ENCODE measurements at places on chromosomes 3 and 15. TPM values are rescaled to one million over a fixed set of nuclear protein-coding genes. Genes with fewer than 3 reads are reported as not detected.

Gene RLBP1
- total RNA-seq = not detected

Gene NDN
- not detected for total RNA-seq

Gene PARP6
- total RNA-seq = 65.9 TPM

Gene SYNM
- 2.4 TPM for total RNA-seq

Gene SRGAP3
- total RNA-seq = 12.9 TPM

Gene BCHE
- total RNA-seq = not detected

Gene INSYN1
- not detected for total RNA-seq

Gene GPR87
- 9.0 TPM for total RNA-seq

Gene SUSD5
- total RNA-seq = 0.35 TPM

Gene HHLA2
- total RNA-seq = not detected

GRCh38 chr3:111797171-111797615 lies 61.9 kb upstream of the PHLDB2 start:
- DNase-seq = no peak

DNA sequence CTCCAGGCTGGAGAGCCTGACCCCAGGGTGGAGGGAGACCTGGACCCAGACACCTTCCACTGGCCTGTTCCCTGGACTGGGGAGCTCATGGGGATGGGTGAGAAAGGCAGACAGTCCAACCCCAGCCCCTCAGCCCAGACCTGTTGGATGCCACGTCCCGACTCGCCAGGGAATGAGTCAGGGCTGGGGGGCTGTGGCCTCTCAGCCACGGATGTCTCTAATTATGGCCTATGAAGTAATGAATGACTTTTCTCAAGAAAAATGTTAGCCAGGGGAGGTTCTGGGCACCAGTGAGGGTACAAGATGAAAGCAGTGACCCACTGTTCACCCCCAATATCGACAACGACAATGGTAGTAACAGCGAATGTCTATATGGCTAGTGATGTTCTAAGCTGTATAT lies 107.0 kb upstream of the RPL32 start:
- no peak for DNase-seq

GRCh38 chr3:6326771-6327170 lies 534.1 kb upstream of the GRM7 start:
- DNase-seq = no peak

- no peak for DNase-seq
These were observed 15.8 kb upstream of the SLC6A1 start for GRCh38 chr3:10976770-10977169.

DNA sequence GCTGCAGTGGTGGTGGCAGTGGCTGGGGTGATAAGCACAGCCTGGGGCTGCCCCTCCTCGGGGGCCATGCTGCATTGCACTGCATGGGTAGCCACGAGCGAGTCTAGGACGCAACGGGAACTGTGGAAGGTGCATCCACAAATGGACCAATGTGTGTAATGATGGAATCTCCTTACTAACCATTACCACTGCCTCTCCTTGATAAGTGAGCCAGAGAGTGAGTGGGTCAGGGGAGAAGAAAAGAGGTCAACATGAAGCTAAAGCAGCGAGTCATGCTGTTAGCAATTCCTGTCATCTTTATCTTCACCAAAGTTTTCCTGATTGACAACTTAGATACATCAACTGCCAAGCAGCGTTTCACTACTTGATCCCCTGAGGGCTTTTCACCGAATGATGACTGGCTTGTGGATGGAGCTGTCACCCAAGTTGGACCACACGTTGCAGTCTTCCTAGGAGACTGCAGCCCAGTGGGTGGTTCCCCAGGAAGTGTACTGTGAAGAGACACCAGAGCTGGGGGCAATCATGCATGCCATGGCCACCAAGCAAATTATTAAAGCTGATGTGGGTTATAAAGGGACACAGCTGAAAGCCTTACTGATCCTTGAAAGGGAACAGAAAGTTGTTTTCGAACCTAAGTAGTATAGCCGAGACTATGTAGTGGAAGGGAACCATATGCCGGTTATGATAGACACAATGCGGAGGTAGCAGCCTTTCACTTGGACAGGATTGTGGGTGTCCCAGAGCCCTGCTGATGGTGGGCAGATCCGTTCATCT lies 20.6 kb downstream of the SAMD7 start:
- DNase-seq = no peak

GRCh38 chr3:138042043-138042442 lies 32.1 kb downstream of the CLDN18 start:
- no peak for DNase-seq

DNA sequence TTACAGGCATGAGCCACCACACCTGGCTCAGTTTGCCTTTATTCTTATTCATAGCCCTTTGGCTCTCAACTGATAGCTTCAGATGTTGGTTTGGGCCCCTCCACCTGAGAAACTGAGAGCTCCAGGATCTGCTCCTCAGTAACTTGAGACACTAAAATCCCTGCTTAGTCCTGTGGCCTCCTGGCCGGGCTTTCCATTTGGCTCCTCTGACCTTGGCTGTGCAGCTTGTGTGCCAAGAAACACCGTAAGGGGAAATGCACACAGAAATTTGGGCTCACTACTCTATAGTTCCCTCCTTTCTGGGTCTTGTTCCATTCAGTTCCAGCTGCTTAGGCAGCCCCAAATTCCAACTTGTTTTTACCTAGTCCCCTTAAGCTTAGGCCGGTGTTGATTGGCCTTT lies 24.9 kb downstream of the NIPA2 start:
- no peak for DNase-seq

DNA sequence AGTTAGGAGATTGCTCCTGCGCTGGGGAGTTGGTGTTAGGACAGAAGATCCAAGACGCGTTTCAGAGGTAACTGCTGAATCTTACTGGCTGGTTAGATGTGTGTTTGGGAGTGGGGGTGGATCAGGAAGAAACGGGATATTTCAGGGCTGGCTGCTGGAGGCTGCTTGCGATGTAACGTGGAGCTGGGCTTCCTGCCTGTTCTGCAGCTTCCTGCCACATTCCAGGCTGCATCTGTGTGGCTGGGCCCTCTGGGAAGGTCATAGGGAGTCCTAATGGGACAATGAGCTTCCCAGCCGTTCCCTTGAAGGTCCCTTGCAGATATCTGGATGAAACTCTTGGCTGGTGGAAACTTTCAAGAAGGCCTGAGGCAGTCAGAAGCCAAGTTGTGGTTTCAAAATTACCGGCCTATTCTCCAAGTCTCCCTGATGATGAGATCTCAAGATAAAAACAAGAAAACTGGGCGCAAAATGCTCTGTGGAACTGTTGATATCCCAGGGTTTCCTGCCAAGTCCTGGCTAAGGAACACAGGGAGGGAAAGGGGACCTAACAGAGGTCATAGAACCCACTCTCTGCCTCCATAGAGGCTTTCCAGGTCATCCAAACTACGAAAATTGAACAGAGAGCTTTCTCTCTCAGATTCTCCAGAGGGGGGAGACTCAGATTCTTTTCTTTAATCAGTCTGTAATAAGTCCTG lies 67.0 kb downstream of the NOX5 start:
- DNase-seq = peak; percentile 44

DNA sequence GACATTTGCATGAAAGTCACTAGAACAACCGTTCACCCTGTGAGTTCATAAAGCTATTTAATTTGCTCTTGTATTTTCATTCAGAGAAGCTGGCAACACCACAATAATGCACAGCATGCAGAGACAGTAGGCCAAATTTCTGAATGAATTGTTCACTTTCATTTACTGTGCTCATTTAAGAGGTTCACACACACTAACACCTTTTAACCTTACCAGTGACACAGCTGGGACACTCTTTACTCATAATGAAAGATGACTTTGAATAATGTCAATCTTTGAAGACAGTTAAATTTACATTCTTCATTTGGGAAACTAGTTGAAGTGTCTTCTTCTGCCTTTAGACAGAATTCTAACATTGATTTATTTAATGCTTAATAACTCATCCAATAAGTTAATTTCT lies 95.7 kb downstream of the ROBO1 start:
- no peak for DNase-seq

DNA sequence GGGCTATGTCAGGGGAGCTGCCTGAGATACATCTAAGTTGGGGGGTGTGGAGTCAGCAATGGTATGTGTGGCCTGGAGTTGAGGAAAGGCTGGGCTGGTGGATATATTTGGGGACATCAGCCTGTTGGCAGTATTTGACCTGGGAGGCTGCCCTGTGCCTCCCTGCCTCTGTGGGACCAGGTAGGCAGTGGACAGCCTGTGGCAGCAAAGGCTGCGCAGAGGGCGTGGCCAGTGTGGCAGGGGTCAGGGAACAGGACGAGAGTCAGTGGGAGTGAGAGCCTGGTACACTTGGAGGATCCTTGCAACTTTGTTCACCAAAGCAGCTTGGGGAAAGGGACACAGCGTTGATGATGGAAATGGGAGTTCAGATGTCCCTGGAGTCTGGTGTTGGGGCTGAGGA lies 15.0 kb downstream of the TEX264 start:
- DNase-seq = no peak

GRCh38 chr15:52246686-52247431 lies 48.7 kb downstream of the MYO5C start:
- DNase-seq = no peak

GRCh38 chr15:96234109-96234892 lies 96.2 kb upstream of the NR2F2 start:
- no peak for DNase-seq

- no peak for DNase-seq
These were observed 15.3 kb downstream of the SYNM start for GRCh38 chr15:99120050-99120777.

DNA sequence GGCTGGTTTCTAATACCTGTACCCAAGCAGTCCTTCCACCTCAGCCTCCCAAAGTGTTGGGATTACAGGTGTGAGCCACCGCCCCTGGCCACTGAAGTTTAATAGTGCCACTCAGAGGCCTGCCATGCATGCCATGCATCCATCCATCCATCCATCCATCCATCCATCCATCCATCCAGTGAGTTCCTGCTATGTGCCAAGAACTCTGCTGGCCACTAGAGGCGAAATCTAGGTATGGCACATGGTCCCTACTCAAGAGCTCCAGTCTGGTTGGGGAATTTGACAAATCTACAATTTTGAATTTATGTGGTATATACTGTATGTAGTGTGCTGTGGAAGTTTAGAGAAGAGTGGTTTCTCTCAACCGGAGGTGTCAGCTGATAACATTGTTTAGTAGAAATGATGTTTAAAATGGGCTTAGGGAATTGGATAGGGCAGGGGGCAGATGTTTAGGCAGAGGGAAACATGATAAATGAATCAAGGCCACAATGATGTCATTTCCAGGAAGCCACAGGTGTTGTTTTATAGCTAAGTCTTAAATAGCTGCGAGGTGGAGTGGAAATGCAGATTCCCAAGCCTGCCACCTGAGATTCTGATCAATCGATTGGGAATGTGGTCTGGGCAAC lies 384.4 kb upstream of the C2CD4B start:
- peak; percentile 19 for DNase-seq

GRCh38 chr3:118171236-118171852 lies 863.3 kb downstream of the IGSF11 start:
- DNase-seq = no peak

GRCh38 chr3:55402886-55403609 lies 84.1 kb downstream of the WNT5A start:
- peak; percentile 10 for DNase-seq

GRCh38 chr3:52397676-52398399 lies 47.1 kb downstream of the SEMA3G start:
- DNase-seq = no peak

- DNase-seq = peak; percentile 88
These were observed 30.4 kb upstream of the ALDH1A3 start for GRCh38 chr15:100849021-100849854.

- no peak for DNase-seq
These were observed 14.9 kb downstream of the C3orf33 start for GRCh38 chr3:155791190-155791589.

- DNase-seq = no peak
These were observed 141.8 kb downstream of the THSD4 start for GRCh38 chr15:71256934-71257664.

GRCh38 chr3:176633511-176633910 lies 563.8 kb downstream of the TBL1XR1 start:
- DNase-seq = no peak

DNA sequence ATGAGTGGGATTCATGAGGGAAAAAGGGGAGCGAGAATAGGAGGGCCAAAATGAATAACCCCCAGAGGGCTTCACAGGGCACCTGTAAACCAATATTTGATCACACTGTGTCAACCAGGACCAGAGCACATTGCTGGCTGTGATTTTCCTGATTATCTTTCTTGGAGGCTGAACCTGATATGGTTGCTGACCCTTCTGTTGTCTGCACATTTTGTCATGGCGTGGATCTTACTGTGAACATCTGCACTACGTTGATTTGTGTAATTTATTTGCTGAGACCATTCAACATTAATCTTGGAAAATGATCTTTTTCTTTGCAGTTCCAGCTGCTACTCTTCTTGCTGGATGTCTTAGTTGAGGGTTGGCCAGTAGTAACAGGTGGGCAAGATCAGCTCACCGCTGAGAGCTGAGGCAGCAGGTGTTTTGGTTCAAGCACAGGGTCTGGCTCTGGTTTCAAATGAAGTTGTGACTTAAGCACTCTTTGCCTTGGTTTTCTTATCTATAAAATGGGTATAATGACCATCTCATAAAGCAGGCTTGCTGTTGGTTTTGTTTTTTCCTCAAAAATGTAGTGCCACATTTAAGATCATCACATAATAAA lies 61.2 kb downstream of the ARHGEF26 start:
- no peak for DNase-seq

DNA sequence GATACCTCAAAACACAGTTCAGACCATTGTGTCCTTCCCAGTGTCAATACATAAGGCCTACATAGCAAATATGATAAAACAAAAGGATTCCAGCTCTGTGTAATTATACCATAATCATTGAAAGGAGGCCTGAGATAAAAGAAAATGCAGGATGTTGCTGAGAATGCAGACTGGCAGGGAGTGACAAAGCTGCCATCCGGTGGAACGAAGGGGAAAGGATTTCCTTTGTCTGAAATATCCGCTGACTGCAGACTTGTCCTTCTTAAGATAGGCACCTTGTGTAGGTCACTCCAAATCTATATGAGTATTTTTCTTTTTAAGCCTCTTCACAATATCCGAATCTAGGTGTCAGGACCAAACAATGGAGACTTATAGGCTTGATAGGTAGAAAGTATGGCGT lies 108.0 kb downstream of the KCNH8 start:
- no peak for DNase-seq

GRCh38 chr15:33066584-33066983 lies 127.9 kb downstream of the FMN1 start:
- DNase-seq = peak; percentile 9

GRCh38 chr3:101963902-101964362 lies 114.6 kb downstream of the NFKBIZ start:
- DNase-seq = peak; percentile 47

GRCh38 chr3:54188176-54188791 lies 65.9 kb downstream of the CACNA2D3 start:
- DNase-seq = peak; percentile 15

DNA sequence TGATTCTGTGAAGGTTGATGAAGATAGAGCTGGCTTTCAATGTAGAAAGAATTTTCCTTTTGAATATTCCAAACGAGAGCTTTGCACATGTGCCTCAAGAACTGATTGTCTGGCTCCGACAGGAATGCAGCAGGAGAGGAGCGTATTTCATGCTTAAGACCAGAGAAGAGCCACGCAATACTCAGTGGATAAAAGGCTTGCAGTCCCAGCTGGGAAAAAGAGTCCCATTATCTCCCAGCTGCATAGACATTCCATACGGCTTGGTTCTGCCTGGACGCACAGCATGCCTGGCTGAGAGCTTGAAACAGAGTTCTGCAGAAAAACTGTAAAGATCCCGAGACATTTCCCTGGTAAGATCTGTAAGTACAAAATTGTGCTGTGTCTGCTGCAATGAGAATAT lies at the start of gene CNTN6:
Gene CNTN6 (plus strand): TSS at position 254 of the 400 bp plus-strand sequence. CDS start 54,985 bp downstream, outside the sequence.
- no peak for DNase-seq
